NCI-H510A treated with DMSO at 0.1 percent for 48 hours (cell line): ENCODE measurements at places on chromosomes 16 and 17.

DNA sequence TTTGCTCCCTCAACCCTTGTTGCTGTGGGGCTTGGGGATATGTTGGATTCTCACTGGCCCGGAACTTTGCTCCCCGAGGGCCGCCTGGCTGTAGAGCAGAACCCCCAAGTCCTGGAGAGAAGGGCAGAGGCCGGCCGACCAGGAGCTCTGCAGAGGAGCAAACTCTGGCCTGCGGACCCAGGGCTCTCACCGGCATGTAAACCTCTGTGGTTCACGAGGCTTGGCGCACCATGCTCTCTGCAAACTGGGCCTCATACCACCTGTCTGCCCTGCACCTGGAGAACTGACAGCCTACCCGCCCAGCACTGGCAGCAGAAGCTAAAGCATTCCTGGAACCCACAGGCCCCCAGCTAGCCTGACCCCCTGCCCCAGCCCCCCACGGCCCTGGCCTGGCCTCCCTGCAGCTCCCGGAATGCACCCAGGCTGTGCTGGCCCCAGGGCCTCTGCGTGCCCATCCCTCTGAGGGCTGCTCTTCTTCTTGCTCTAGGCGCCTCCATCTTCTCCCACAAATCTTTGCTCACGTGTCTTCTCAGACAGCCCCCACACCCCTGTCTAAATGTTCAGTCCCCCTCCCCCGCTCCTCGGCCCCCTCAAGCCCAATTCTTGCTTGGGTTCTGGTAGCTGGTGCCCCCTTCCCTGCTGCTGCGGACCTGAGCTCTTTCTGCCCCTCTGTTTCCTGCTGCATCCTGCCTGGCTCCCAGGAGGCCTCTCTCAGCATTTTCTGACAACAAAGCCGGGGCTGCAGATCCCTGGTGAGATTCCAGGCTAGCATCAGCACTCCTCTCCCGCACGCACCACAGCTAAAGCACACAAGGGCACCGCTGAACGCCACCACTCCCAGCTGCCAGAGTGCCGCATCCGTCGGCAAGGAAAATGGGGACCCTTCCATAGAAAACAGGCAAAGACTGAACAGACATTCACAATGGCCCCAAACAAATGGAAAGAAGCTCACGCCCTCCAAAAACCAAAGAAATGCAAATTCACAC lies 23.3 kb downstream of the ACTG1 start:
- DNase-seq = peak; percentile 14

GRCh38 chr17:45942284-45942683 lies 47.9 kb downstream of the MAPT start:
- no peak for DNase-seq

DNA sequence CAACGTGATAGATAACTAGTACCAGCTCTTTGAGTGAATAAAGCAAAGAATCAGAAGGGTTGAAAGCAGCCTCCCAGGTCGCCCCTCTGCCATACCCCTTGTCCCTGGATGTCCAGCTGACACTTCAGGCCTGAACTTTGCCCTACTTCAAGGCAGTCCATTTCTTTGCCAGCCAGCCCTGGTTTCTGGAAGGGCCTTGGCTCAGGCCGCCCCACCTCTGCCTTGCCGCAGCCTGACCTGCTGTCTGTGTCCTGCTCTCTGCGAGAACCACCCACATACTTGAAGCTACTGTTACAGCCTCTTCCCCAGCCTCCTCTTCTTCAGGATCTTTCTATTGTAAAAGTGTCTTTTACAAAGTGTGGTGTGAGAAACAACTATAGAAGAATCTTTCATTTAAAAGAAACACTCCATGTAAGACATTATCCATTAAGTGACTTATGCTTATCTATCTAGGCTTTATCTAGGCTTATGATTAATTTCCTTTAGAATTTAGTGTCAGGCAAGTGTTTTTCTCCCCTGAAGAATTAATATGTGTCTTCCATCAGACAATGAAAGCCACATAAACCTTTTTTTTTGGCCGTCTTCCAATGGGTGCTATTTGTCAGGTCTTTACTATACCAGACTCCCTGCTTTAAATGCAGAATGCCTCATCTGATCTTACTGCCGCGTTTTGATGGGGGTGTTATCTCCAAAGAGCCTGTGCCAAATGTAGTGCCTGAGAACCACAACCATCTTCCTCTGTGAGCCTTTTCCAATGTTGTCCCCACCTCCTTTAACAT lies 133.9 kb downstream of the SOCS1 start:
- DNase-seq = no peak

DNA sequence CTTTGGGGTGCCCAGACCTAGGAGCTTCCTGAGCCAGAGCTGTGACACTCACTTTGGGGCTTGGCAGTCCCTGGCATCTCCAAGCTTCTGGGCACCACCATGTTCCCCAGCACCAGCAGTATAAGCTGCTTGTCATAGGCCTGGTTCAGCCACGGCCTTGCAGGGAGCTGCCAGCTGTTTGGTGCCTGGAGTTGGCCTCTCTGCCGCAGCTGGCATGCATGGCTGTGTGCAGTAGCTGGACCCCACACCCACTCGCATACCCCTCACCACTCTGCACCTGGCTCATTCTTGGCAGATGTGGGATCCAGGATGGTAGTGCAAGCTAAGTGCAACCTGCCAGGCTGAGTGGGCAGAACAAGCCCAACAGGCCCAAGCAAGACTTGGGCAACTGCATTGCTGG lies 73.4 kb upstream of the BRD7 start:
- no peak for DNase-seq

DNA sequence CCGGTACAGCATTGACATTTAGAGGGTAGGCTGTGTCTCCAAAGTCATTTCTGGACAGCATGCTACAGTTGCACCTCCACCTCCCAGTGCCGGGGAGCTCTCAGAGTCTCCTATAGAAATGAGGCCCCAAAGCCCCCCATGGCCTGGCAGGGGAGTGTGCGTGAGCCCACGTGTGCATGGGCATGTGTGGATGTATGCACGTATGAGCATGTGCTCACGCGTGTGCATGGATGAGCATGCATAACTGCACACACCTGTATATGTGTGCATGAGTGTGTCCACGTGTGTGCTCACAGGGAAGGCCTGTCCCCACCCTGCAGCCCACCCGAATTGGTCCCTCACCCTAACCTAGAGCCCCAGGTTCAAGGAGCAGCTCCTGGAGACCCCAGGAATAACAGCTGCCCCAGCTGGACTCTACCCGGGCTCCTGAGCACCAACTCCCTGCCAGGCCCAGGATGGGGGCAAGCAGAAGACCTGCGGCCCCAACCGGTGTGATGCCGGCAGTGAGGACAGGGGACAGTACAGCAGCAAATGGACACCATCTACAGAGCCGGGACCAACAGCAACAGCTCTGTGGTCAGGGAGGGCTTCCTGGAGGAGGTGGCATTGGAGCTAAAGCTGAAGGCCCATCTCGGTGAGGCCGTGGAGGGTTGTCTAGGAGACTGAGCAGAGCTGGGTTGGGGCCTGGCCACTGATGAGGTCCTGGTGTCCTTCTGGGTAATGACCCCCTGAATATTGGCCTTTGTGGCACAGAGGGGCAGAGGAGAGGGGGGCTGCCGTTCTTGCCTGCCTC lies 35.1 kb downstream of the ZNF469 start:
- no peak for DNase-seq

- no peak for DNase-seq
These were observed at the start of gene CCL5 for GRCh38 chr17:35879773-35880654. Gene CCL5 (minus strand): TSS chr17:35880360.

DNA sequence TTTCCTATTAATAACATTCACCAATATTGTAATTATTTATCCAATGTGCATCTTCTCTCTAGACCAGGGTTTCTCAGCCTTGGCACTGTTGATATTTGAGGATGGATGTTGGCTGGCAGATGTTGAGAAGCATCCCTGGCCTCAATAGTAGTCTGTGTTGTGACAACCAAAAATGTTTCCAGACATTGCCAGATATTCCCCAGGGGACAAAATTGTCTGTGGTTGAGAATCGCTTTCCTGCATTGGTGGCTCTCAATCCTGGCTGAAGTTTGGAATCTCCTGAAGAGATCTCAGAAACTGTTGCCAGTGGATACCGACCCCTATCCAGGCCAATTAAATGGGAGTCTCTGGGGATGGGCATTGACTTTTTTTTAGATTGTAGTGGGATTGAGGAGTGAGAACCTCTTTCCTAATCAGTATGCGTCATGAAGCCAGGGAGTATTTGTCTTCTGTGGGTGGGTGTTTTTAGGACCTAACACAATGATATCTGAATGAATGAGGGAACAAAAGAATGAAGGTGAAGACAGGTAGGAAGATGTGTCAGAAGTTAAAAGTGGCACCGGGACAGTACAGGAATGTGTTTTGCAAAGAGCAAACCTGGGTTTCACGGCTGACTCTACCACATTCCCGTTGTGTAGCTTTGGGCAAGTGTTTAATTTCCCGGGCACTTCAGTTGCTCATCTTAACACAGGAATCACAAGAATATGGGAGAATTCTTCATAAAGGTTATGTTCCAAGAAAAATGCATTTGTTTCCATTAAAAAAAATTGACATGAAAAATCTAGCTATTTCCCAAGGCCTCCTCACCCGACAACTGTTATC lies 24.3 kb downstream of the HSD17B2 start:
- no peak for DNase-seq

- DNase-seq = no peak
These were observed 172.8 kb downstream of the RBFOX3 start for GRCh38 chr17:79438058-79438457.

- no peak for DNase-seq
These were observed 5.0 kb downstream of the JUP start for GRCh38 chr17:41781404-41782110.

- peak; percentile 91 for DNase-seq
These were observed 12.4 kb downstream of the HDAC5 start for GRCh38 chr17:44110823-44111633.

GRCh38 chr16:89187032-89187769 lies 13.1 kb downstream of the SLC22A31 start:
- no peak for DNase-seq

GRCh38 chr17:28357901-28358197 lies 522 bp upstream of the POLDIP2 start:
- no peak for DNase-seq

- DNase-seq = peak; percentile 9
These were observed 6.6 kb upstream of the PITPNA start for GRCh38 chr17:1568950-1569810.

GRCh38 chr16:19393226-19394111 lies 24.2 kb upstream of the TMC5 start:
- DNase-seq = no peak

DNA sequence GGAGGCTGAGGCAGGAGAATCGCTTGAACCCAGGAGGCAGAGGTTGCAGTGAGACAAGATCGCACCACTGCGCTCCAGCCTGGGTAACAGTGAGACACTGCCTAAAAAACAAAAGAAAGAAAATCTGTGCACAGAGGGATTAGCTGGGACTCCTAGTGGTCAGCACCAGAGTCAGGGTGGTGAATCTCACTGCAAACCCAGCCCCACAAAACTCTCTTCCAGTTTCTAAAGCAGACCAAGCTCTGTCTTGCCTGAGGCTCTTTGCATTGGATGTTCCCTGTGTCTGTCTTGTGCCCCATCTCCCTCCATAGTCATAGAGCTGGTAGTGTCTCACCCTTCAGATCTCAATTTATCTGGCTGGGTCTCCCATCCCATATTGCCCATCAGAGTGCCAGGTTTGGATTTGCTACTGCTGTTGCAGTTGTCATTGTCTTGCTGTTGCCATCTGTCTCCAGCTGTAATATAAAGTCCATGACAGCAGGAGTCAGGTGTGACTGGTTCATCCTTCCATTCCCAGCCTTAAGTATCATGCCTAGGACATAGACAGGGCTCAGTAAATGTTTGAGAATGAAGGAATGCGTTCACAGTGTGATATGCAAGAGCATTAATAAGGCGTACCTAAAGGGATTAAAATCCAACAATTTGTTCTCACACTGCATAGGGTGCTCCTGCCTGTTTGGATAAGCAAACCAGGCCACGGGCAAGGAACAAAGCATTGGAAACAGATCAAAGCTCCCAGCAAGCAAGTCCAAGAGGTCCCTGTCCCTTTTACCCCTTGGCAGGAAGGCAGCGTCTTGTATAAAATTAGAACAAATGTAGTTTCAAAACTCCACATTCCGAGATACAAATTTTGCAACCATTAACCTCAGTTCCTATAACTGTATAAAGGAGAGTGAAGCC lies 614.6 kb upstream of the CDH5 start:
- DNase-seq = no peak

GRCh38 chr17:82632451-82632850 lies 15.8 kb downstream of the WDR45B start:
- DNase-seq = no peak

- peak; percentile 20 for DNase-seq
These were observed 49.3 kb downstream of the SCNN1B start for GRCh38 chr16:23351360-23351759.

GRCh38 chr16:12542818-12543699 lies 260.6 kb downstream of the CPPED1 start:
- no peak for DNase-seq

DNA sequence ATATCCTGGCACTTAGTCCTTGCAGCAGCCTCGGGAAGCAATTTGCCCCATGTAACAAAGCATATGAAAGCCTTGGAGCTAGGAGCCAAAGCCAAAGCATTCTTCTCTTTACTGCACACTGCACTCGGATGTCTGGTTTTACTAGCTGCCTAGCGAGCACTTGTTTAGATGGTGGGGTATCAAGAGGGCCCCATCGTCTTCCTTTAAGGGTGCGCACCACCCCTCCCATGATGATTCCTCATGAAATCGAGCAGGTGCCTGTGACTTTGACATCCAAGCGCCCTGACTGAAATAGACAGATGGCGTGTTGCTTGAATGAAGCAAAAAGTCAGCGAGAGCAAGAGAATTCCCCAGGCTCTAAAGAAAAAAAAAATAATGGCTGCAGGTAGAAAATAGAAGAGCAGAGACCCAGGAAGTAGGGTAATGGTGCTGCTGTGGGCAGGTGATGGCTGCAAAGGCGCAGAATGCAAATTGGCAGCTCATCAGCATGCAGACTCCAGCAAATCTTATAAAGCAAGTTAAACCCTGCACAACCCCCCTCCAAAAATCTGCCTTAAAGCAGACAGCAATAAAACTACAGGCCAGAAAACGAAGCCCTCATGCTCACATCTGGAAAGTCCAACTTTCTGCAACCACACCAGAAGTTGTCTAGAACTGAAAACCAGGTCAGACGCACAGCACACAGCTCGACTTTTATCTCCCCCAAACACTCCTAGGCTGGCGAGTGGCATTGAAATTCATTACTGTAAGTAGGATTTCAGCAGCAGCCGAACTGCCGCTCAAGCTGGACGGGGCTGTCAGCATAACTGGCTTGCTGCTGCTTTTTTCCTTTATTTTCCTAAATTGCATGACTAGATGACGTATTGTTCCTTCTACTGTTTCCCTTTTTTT lies 384.3 kb downstream of the RBFOX1 start:
- no peak for DNase-seq

DNA sequence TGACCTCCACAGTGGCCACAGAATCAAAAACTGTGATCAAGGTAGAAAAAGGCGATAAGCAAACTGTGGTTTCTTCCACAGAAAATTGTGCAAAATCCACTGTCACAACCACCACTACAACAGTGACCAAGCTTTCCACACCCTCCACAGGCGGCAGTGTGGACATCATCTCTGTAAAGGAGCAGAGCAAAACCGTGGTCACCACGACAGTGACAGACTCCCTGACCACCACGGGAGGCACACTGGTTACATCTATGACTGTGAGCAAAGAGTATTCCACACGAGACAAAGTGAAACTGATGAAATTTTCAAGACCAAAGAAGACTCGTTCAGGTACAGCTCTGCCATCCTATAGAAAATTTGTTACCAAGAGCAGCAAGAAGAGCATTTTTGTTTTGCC lies 83.6 kb downstream of the C17orf58 start:
- no peak for DNase-seq
